Umbilical cord (tissue), 2 donors: ENCODE measurements at places on chromosomes 3 and 15. TPM values are rescaled to one million over a fixed set of nuclear protein-coding genes. Genes with fewer than 3 reads are reported as not detected.

LCMT2 gene
- total RNA-seq = 16.1 TPM

ECE2 gene
- not detected for total RNA-seq

- no peak for DNase-seq
Measured at GRCh38 chr15:64453689-64454037, 6.7 kb upstream of the ZNF609 start.

GOLGA8J gene
- 2.6 TPM for total RNA-seq

DNA sequence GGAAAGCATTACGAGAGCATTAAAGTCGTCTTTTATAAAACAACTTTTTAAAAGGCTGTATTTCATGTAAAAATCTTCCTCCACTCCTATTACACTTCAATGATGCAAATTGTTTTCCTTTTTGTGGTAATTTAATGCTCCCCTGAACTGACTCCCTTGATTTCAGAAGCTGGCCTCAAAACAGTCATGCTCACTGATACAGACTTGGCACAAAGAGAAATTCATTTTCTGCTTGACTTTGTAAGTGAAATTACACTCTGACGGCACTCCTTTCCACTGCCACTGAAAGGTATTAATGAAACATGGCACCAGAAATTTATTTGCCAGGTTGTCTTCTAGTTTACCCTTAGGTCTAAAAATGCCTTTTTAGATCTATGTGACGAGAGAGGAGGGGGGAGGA, 215.5 kb downstream of the LRRC3B start:
- DNase-seq = peak; percentile 7

DNA sequence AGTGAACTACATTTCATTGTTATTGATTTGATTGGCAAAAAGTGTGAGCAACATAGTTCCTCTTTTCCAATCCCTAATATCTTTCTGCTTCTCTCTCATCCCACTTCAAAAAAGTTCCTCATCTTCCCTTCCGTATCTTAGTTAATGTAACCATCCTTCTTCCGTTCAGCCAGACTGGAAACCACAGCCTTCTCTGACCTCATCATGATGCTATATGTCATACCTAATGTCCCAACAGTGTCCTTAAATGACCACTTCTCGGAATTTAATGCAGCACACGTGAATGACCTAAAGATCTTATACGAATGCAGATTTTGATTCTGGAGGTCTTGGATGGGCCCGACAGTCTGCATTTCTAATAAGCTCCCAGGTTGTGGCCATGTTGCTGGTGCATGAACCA, 320.3 kb upstream of the SATB1 start:
- no peak for DNase-seq
